CD4-positive, alpha-beta memory T cell (primary cell): ENCODE measurements at places on chromosomes 16 and 17. TPM values are rescaled to one million over a fixed set of nuclear protein-coding genes. Genes with fewer than 3 reads are reported as not detected.

DNA sequence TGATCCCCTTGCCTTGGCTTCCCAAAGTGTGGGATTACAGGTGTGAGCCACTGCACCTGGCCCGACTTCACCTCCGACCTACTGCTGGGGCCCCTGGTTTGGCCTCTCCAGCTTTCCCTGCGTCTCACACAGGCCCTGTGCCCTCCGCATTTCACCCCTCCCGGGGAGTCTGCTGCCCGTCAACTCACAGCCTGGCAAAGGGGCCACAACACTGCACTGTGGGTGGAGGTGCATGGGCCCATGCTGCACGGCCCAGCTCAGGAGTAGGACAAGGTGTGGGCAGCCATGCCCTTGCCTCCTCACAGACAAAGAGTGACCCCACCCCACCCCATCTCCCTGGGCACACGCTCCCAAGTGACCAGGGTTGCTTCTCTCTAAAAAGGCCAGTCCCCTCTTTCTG is 12.6 kb upstream of the TBX2 start:
- DNase-seq: no peak
- no peaks in the 10 kb centered on the region for H3K36me3 ChIP-seq

The MT1A gene
- total RNA-seq: not detected

The KRT33A gene
- total RNA-seq: not detected

The DRC3 gene
- total RNA-seq: 0.67 TPM

DNA sequence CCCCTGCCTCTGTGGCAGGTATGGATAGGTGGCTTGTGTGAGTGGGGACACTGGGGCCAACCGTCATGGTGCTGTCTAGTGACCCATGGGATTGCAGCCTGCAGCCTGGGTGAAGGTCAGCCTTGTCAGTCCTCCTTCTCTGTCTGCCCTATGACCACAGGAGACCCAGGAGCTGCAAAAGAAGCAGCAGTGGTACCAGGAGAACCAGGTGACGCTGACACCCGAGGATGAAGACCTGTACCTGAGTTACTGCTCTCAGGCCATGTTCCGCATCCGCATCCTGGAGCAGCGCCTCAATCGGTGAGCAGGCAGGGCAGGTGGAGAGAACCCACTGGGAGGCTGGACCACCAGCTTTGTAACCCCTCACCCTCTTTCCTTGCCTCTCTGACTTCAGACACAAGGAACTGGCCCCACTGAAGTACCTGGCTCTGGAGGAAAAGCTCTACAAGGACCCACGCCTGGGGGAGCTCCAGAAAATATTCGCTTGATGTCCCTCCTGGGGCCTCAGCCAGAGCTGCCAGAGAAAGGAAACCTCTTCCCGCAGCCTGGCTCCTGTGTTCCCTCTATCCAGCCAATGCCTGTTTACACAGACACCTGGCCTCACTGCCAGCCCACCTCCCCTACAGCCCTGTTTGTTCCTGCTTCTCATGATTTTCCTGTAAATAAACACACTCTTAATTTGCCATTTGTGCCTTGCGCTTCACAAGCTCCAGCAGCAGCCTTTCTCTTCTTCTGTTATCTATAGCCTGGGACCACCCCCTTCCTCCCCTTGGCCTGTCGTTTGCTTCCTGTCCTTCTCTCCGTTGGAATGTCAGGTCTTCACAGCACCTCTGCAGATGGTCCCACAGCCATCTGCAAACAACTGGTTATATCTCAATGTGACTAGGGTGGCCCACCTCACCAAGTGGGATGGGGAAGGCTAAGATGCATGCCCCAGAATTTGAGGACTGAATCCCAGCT is 4.5 kb upstream of the KATNB1 start:
- H3K27ac ChIP-seq: no peak overlapping the region
- H3K4me3 ChIP-seq: no peak overlapping the region
- H3K4me1 ChIP-seq: peaks cover 6% of the 10 kb centered on the region
- H3K27me3 ChIP-seq: no peaks in the 10 kb centered on the region
- no peak for DNase-seq

DNA sequence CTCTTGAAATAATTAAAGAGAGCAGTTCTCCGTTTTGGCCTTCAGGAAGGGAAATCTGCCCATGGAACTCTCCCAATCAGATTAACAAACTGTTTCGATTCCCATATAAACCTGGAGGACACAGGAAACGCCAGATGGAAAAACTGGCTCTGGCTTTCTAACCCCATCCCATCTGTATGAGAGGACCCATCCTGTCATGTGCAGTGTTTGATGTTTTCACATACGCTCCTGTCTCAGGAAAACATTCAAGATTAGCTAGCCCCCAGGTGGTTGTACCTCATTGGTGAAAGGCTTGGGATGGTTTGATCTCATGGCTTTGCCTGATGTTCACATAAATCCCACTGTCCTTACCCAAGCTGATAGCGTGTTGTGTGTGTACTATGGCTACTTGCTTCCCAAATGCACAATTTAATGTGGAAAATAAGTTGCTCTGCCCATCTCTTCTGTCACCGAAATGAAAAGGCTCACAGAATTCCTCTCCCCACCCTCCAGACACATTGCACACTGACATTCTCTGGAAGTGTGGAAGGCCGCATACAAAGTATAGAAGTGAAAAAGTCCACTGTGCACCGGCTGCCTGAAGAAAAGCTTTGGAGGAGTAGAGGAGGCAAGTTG is 18.2 kb upstream of the ERN1 start:
- H3K4me3 ChIP-seq: no peak overlapping the region
- DNase-seq: no peak
- no peaks in the 10 kb centered on the region for H3K27me3 ChIP-seq

GRCh38 chr16:85862476-85863383 is 36.2 kb upstream of the IRF8 start:
- no peak for DNase-seq
- H3K4me1 ChIP-seq: no peaks in the 10 kb centered on the region
- H3K4me3 ChIP-seq: no peak overlapping the region
- H3K27me3 ChIP-seq: no peaks in the 10 kb centered on the region
- H3K27ac ChIP-seq: no peak overlapping the region
- H3K36me3 ChIP-seq: no peaks in the 10 kb centered on the region

DNA sequence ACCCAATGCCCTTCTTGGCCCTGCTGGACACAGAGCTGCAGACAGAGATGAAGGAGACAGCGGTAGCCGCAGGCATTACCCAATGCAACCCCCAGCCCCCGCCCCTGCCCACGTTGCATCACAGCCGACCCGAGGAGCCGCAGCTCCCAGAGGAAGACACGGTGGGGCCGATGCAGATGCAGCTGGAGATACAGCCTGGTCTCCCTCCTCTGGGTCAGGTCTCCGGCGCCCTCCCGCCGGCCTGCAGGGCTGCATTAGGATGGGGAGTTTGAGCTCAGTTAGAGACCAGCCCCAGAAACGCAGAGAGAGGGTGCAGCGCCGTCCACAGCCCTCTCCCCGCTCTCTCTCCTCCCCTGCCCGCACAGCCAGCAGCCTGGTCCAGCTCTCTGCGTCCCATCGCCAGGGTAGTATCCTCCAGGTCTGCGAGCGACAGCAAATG is 19.4 kb upstream of the UBE2I start:
- H3K27ac ChIP-seq: no peak overlapping the region
- peaks cover 14% of the 10 kb centered on the region for H3K27me3 ChIP-seq
- no peaks in the 10 kb centered on the region for H3K4me1 ChIP-seq
- no peak overlapping the region for H3K4me3 ChIP-seq

GRCh38 chr17:77844681-77845080 is 113.8 kb upstream of the TNRC6C start:
- H3K27ac ChIP-seq: peak overlapping the region; percentile 42
- no peaks in the 10 kb centered on the region for H3K36me3 ChIP-seq
- no peak for DNase-seq
- no peak overlapping the region for H3K4me3 ChIP-seq

- H3K4me1 ChIP-seq: peaks cover 40% of the 10 kb centered on the region
- no peaks in the 10 kb centered on the region for H3K36me3 ChIP-seq
- H3K27me3 ChIP-seq: no peaks in the 10 kb centered on the region
- H3K4me3 ChIP-seq: no peak overlapping the region
- DNase-seq: no peak
These were observed 33.6 kb downstream of the HAPSTR1 start for GRCh38 chr16:9124908-9125584.

DNA sequence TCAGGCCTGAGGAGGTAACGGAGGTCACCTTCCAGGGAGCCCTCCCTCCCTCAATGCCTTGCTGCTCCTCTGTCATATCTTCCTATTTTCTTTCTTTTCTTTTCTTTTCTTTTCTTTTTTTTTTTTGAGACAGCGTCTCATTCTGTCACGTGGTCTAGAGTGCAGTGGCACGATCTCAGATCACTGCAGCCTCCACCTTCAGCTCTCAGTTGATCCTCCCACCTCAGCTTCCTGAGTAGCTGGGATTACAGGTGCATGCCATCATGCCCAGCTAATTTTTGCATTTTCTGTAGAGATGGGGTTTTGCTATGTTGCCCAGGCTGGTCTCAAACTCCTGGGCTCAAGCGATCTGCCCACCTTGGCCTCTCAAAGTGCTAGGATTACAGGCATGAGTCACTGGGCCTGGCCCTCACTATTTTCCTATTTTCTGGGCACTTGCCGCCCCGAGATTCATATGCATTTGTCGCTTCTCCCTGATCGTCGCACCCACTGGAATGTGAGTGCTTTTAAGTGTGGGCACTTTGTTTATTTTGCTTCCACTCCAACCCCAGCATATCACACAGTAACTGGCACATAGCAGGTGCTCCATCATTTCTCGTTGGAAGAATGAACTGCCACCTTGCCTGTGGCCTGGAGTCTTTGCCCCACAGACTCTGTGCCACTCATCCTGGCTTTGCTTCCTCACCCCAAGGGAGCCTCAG is 31.7 kb downstream of the CPNE2 start:
- H3K27me3 ChIP-seq: no peaks in the 10 kb centered on the region
- no peak overlapping the region for H3K4me3 ChIP-seq
- DNase-seq: no peak
- peaks cover 55% of the 10 kb centered on the region for H3K4me1 ChIP-seq

The CD300E gene
- not detected for total RNA-seq

DNA sequence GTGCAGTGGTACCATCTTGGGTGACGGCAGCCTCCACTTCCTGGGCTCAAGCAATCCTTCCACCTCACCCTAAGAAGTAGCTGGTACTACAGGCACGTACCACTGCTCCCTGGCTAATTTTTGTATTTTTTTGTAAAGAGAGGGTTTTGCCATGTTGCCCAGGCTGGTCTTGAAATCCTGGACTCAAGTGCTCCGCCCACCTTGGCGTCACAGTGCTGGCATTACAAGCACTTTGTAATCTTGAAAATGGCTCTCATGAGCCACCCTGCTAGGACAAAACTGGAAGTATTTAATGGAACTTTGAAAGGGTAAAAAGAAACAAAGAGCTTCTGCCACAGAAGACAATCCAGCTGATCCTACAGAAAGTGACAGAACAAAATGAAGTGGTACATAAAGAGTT is 9.2 kb downstream of the SUMO2 start:
- H3K4me1 ChIP-seq: peaks cover 9% of the 10 kb centered on the region
- no peak for DNase-seq
- no peak overlapping the region for H3K4me3 ChIP-seq
- H3K27ac ChIP-seq: no peak overlapping the region
- no peaks in the 10 kb centered on the region for H3K27me3 ChIP-seq

The KRTAP9-4 gene
- not detected for total RNA-seq

- no peak overlapping the region for H3K27ac ChIP-seq
- no peaks in the 10 kb centered on the region for H3K36me3 ChIP-seq
- DNase-seq: no peak
- no peaks in the 10 kb centered on the region for H3K27me3 ChIP-seq
- no peak overlapping the region for H3K4me3 ChIP-seq
These were observed 19.2 kb upstream of the EMP2 start for GRCh38 chr16:10599626-10600025.

DNA sequence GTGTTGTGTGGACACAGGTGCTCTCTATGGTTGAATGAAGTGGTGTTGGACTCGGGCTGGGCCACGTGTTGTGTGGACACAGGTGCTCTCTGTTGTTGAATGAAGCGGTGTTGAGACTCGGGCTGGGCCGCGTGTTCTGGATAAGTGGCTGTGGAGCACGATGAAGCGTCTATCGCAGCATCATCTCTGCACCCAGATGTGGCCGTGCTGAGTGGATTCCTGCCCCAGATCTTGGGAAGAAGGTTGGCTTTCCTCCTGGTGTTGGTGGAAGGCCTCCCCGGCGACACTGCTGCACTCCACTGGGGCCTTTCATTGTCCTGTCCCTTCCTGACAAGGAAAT is 69.1 kb downstream of the RPTOR start:
- no peak overlapping the region for H3K4me3 ChIP-seq
- H3K4me1 ChIP-seq: peaks cover 17% of the 10 kb centered on the region
- no peaks in the 10 kb centered on the region for H3K36me3 ChIP-seq
- H3K27me3 ChIP-seq: no peaks in the 10 kb centered on the region
- H3K27ac ChIP-seq: no peak overlapping the region

- DNase-seq: peak; percentile 65
- peak within 1 kb of the TSS; percentile 68 for H3K27ac ChIP-seq
- peaks cover 45% of the 10 kb centered on the region for H3K4me1 ChIP-seq
- no peaks in the 10 kb centered on the region for H3K36me3 ChIP-seq
- no peaks in the 10 kb centered on the region for H3K27me3 ChIP-seq
These were observed at the start of gene VAT1 for GRCh38 chr17:43021741-43022512. TSS of gene VAT1 (minus strand) at chr17:43022385. CDS start at chr17:43022322, 63 bp downstream.

GRCh38 chr16:63806794-63807506 is 1314.9 kb downstream of the CDH11 start:
- DNase-seq: no peak
- H3K27ac ChIP-seq: no peak overlapping the region
- H3K4me1 ChIP-seq: no peaks in the 10 kb centered on the region
- no peaks in the 10 kb centered on the region for H3K36me3 ChIP-seq
